ENCODE measurements at places on chromosomes 1 and 21. TPM values are rescaled to one million over a fixed set of nuclear protein-coding genes. Genes with fewer than 3 reads are reported as not detected.

- H3K4me1 ChIP-seq = peaks cover 9% of the 10 kb centered on the region
- DNase-seq = no peak
- H3K27me3 ChIP-seq = no peaks in the 10 kb centered on the region
- no peaks in the 10 kb centered on the region for H3K36me3 ChIP-seq
These were observed 278.7 kb upstream of the DUSP10 start for GRCh38 chr1:222020553-222020952.

GRCh38 chr1:117312453-117313138, 54.7 kb upstream of the MAN1A2 start:
- no peak overlapping the region for H3K4me3 ChIP-seq
- no peak overlapping the region for H3K27ac ChIP-seq
- no peaks in the 10 kb centered on the region for H3K4me1 ChIP-seq
- no peaks in the 10 kb centered on the region for H3K27me3 ChIP-seq

- no peak overlapping the region for H3K27ac ChIP-seq
- H3K4me1 ChIP-seq = no peaks in the 10 kb centered on the region
- no peak for DNase-seq
- H3K36me3 ChIP-seq = no peaks in the 10 kb centered on the region
These were observed 183.2 kb downstream of the KIF26B start for GRCh38 chr1:245337829-245338484.

Gene TMEM200B
- 0.86 TPM for total RNA-seq

All from right lobe of liver (tissue), 6 donors.